ENCODE measurements at places on chromosomes 5 and 9. TPM values are rescaled to one million over a fixed set of nuclear protein-coding genes. Genes with fewer than 3 reads are reported as not detected.
A peak's percentile ranks its signal among the peaks of the same experiment; 100 is the strongest.

DNA sequence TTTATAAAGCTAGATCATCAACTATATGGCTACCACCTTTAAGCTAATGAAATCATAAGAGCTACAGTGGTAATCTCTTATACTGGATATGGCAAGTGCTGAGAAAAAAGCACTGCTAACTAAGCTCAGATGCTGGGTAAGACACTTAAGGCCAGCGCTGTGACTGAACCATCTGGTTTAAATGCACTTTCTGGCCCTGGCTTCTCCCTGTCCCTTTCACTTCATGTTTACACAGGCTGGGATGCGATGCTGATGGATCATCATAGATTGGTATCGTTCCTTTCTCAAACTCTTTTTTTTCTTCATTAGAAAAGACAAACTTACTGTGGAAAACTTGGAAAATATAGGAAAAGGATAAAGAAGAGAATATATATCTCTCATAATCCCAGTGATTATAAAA, 52.3 kb downstream of the KIF24 start:
- DNase-seq: no peak

DNA sequence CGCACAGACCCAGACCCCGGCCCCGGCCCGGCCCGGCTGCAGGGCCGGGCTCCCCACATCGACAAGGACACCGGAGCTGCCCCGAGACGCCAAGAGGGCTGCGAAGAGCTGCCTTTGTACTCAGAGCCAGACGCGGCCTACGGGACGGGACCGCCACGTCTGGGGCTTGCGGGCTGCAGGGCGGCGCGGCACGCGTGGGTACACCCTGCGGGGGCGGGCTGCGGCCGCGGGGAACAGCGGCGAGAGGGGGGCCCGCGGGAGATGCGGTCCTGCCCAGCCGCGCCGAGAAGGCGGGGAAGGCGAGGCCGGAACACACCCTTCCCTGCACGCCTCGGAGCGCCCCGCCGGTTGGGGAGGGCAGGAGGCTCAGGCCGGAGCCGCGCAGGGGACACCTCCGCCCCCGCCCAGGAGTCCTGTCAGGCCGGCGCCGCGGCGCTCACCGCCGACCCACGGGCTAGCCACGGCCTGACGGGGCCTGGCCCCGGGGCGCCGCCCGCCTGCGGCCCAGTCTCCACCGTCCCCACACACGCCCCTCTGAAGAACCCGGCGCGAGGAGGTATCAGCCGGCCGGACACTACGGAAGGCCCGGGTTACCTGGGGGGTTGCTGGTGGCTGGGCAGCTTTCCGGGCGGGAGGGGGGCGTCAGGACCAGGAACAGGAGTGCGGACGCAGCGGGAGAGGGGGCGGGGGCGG, 478 bp downstream of the RAB14 start:
- peak; percentile 78 for DNase-seq

- no peak for DNase-seq
Observed at GRCh38 chr9:38334234-38334633, 58.3 kb upstream of the ALDH1B1 start.

DNA sequence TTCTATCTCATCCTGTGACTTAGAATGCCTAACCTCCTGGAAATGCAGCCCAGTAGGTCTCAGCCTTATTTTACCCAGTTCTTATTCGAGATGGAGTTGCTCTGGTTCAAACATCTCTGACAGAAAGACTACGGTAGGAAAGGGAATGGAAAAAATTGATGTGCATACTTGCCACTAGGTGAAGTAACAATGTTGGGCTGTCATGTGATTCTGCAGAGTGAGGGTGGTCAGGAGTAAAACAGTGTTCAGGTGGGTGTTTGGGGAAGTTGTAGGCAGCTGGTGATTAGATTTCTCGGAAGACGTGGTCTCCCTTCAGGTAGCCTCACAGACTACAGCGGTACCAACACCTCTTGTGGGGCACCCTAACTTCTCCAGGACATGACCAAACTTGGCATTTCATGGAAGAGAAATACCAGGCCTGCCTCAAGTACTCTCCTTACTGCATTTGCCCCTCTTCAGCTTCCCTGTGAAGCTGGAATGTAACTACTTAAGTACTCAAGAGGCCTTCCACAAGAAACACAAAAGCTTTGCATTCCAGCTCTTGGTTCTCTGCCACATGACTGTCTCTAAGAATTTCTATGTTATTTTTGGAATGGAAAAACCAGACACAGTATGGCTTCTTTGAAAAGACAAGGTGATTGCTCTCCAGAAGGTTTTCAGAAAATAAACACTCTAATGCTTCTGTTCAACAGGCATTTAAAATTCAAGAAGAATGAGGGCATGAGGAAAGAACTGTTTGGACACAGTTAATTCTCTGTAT, 17.4 kb upstream of the ENTREP1 start:
- DNase-seq: no peak

GRCh38 chr5:95595289-95595931, 24.5 kb upstream of the GPR150 start:
- no peak for DNase-seq

- no peak for DNase-seq
Observed at GRCh38 chr9:108100571-108100970, 611.0 kb upstream of the KLF4 start.

GRCh38 chr5:109421956-109422355, 12.2 kb upstream of the PJA2 start:
- no peak for DNase-seq

- DNase-seq: no peak
Observed at GRCh38 chr5:178290376-178290775, 57.8 kb upstream of the PHYKPL start.

DNA sequence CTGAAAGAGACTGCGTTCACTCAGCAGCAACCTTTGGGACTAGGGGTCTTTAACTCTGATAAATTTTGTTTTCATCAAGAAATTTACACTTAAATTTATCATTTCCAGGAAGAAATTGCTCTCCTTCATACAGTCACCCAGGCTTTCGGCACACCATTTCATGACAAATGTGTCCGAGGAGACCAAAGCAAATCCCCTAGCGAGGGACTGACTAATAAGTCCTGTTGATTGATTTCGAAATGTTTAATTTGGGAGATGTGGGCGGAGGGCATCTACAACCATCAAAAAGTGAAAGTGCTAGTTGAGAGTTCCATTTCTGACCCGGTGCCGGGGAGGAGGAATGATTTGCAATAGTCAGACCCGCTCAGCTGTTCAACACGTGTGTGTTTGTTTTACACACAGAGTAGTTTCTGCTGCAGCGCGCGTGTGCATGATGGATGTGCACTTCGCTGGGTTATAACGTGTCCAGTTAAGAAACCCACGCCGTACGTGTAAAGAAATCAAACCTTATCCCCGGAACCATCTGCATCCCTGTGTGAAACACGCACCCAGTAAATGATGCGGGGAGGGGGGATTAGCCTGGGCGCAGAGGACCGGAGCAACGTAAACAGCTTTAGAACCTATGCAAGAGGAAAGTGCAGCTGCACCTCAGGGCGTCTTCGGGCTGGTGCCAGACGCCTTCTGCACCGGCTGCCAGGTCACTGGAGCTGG, 845 bp upstream of the NR4A3 start:
- DNase-seq: peak; percentile 70

GRCh38 chr9:137691646-137692351, 73.0 kb downstream of the EHMT1 start:
- no peak for DNase-seq

DNA sequence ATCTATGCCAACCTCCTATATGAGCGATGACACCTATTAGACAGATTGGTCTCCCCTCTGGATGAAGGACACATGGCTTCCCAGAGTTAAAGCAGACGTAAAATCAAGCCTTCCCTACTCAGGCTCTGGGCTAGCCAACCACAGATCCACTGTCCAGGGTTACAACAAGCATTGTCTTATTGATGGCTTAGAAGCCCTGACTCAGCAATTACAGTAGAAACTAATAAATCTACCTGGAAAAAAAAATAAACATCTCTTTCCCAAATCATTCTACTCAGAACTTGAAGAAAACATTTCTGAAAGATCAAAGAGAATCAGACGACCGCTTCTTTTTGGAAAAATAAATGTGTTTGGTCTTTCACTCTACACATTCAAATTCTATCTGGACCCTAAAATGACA, 189.3 kb downstream of the GLIS3 start:
- DNase-seq: no peak

- DNase-seq: no peak
Observed at GRCh38 chr5:146076455-146076854, 28.9 kb downstream of the PLAC8L1 start.

The SAXO1 gene
- total RNA-seq: 0.06 TPM

The DNAJC18 gene
- total RNA-seq: 4.2 TPM

The MATR3 gene
- 112 TPM for total RNA-seq

The NEUROG1 gene
- not detected for total RNA-seq

The ZFR gene
- 44.7 TPM for total RNA-seq

The CA9 gene
- total RNA-seq: not detected

The DAB2IP gene
- total RNA-seq: 109 TPM

The SLC36A2 gene
- total RNA-seq: not detected

Data from mucosa of descending colon (tissue), 3 donors.